ENCODE measurements at places on chromosomes 3 and 15.

- no peak for DNase-seq
These were observed 11.8 kb upstream of the MYO1E start for GRCh38 chr15:59384507-59384906.

DNA sequence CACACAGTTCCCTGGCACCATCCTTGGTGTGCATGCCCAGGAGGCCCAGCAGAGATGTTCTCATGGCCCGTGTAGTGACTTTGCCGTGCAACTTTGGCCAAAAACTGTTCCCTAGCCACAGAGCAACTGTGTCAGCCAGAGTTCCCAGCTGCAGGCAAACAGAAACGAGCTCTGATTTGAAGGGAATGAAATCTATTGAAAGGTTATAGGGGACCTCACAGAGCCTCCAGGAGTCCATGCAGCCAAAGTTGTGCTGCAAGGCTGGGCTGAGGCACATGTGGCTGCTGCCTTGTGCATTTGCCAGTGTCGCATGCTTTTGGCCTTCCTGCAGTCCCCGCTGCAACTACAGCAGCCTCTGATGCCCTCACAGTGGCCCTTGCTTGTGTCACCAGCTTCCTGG, 70.5 kb downstream of the PLXNA1 start:
- DNase-seq: no peak

DNA sequence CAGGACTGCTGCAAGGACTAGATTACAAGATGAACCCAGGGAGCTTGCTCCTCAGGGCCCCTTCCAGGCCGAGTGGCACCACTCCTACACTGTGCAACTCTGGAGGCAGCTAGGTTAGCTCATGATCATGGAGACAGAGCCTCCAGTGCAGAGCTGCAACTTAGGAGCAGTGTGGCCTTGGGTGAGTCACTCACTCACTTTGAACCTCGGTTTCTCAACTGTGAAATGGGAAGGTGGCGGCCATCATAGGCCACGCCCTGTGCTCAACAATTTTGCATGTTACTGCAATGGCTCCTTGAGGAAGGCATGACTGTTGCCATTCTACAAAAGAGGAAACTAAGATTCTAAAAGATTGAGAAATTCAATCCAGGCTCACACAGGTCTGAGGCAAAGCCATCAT, 11.2 kb upstream of the CXCR6 start:
- DNase-seq: no peak

DNA sequence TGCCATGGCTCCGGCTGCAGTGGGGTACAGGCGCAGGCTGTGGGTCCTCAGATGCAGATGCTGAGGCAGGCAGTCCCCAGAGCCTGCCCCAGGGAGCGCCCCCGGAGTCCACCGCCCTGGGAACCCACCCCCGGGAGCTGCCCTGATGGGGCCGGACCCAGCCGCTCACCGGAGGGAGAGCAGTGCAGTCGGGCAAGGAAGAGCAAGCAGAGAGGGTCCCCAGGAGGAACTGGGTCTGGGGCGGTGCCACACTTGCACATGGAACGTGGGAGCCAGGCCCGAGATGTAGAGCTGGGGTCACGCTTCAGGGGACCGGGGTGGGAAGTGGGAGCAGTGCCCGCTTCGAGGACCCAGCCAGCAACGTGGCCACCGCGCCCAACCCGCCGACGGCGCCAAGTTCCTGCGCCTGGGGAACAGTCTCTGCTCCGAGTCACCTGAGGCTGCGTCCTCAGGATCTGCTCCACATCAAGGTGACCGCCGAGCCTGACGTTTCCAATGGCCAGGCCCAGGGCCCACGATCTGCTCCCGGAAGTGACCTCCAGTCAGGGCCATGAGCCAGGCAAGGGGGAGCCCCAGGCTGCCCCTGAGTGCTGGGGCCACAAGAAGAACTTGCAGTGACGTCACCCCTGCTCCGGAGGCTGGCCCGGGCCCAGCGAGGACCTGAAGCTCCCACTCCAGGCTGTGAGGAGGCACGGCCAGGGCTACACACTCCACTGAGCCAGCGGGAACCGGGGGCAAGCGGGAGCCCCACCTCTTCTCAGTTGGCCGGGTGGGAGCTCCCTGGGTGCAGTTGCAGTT, 27.0 kb upstream of the TFG start:
- DNase-seq: no peak

GRCh38 chr3:57696801-57697321, 4.0 kb upstream of the DENND6A start:
- DNase-seq: no peak

DNA sequence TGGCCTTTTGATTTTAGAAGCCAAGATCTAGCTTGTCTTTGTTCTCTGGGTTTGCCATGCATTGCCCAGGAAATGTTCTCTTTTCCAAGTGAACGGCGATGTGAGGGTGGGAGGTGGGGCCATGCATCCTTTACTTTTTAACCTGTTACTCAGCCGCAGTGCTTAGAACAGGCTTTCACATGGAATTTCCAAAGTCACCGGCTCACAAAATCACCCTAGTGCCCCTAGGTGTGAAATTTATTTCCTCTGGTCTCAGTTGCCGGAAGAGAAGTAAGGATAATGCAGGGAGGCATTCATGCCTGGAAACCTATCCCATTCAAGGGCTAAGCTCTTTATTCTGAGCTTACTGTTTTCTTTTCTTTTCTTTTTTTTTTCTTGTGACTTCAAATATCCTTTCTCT, 93.2 kb downstream of the CACNA2D3 start:
- DNase-seq: no peak

GRCh38 chr15:45660231-45660979, 25.6 kb downstream of the SQOR start:
- no peak for DNase-seq

GRCh38 chr15:68674975-68675374, 96.2 kb downstream of the CORO2B start:
- DNase-seq: no peak

DNA sequence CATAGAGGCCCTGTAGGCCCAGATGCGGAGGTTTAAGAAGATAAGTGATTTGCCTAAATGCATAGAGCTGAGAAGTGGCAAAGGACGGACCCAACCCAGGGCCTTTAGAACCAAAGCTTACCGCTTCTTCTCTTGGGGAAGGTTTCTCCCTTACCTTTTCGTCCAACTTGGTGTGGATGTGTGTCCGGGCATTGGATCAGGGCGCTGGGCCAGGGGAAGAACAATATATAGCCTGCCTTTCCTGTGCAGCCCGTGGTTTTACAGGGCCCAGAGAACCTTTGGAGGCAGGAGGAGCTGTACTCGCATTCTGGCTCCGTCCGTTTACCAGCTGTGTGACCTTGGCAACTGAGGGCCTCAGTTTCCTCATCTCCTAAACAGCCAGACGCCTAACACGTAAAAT, 686 bp upstream of the P3H2 start:
- no peak for DNase-seq

DNA sequence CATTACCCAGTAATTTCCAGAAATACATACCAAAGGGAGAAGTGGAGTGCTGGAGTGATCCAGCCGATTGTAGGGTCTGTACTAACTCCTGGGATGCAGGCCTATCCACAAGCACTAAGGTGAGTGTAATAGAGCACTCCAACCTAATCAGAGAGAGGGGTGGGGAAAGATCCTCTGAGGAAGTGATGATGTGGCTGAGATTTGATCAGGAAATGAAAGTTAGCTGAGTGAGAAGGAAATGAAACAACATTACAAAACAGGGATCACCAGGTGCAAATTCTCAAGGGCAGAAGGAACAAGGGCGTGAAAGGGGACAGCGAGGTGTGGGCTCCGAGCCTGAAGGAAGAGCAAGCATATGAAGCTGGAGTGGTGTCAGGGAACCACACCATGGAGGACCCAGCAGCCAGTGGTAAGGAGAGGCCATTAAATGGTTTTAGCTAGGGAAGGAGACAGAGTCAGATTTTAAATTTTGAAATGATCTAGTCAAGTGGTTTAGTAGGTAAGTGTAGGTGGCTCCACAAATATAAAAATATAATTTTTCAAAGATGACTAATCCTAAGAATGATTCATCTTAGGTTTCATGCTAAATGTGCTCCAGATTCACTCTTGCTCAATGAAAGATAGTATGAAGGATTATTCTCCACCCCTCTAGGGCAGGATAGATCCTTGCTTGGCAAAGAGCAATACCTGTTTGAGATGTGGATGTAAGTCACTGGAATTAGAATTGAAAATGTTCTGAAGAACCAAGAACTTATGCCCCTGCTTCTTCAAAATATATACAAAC, 348.7 kb downstream of the TBL1XR1 start:
- no peak for DNase-seq

Data from HuH-7.5 (cell line).